Stimulated activated CD8-positive, alpha-beta memory T cell treated with anti-CD3 and anti-CD28 coated beads, Interleukin-7, amount 100 ng/mL, for 1 hour (primary cell): ENCODE measurements at places on chromosomes 1 and 21.

DNA sequence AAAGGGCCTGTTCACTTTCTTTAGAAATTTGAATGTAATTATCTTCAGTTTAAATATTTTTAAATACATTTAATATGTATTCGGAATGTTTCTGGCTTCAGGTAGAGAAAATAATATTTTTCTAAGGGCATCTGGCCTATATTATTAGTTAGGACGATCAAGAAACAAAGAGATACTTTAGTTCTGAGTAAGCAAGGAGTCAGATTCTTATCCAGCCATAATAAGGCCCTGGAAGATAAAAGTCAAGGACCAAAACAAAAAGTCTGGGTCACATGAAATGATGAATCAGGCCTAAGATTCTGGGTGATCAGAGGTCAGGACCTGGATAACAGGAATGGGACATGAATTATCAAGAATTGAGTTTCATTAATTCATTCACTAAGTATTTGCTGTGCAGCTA, 6.3 kb downstream of the PHC2 start:
- no peak for DNase-seq

- DNase-seq, result no peak
These were observed 9.2 kb downstream of the DMRTB1 start for GRCh38 chr1:53468374-53468773.

DNA sequence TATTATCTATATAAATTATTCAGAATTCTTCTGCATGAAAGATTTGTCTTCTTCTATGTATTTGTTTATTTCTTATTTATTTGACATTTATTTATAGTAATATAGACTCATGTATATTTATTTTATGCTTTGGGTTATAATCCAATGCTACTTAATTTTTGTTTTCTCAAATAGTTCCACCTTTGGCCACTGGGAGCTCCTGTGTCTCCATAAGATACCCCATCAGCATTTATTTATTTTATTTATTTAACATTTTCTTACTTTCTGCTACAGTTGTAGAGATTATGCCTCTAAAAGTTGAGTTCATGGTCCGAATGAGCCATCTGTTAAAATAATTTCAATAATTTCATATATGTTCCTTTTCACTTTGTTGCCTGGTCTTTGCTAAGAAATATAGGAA, 289.4 kb downstream of the ADGRL2 start:
- DNase-seq, result no peak

DNA sequence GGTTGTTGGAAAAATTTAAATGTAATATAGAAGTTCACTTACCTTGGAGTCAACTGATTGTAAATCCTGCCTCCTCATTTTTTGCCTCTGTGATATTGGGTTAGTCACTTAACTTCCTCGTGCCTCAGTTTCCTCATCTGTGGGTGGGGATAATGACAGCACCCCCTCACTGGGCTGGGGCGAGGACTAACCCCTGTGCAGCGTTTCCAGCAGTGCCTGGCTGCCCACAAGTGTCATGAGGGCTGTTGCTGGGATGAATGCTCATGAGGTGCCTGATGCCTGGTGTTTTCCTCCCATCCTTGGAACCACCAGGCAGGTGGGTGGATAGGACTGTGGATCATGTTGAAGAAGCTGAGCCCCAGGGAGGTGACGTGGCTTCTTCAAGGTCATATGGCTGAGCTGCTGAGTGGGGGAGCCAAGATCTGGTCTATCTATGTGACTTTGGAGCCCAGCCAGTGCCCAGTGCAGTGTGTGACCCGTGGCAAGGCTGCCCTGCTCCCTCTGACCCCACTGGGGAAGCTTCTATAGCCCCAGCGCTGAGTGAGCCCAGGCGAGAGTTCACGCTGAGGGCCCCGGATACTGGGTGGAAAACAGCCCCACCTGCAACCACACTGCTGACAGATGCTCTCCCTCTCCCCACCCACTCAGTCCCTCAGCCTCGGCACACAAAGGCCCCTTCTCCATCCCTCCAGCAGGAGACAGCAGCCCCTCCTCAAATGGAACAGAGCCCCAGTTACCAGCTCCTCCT, 446.0 kb downstream of the PTPRU start:
- DNase-seq, result no peak

DNA sequence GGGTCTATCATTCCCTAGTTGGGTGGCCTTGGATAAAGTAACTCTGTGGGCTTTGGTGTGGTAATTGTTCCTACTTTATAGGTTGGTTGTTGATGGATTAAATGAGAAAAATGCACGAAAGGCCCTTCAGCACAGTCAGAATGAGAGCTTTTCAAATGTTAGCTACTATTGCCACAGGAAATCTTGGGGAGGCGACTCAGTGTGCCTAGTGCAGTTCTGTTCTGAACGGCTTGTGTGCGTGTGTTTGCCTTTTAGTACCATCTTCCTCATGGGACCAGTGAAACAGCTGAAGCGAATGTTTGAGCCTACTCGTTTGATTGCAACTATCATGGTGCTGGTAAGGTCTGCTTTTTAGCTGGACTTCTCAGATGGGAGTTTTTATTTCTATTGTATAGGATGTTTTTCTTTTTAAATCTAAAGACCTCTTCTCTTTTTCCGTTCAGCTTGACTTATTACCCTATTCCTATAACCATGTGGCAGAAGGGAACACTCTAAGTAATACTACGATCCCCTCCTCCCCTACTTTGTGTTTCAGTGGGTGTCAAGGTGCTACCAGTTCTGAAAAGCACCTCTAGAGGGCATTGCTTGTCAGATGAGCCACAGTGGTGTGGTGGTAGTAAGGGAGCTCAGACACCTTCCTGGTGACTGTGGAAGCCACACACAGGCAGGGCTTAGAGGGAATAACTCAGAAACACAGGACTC, 9.2 kb downstream of the SFT2D2 start:
- no peak for DNase-seq

- no peak for DNase-seq
These were observed 4.3 kb upstream of the LRP8 start for GRCh38 chr1:53332186-53332564.

- no peak for DNase-seq
These were observed 50.1 kb downstream of the ZNF281 start for GRCh38 chr1:200359610-200360163.

GRCh38 chr1:210299501-210299900, 29.2 kb upstream of the HHAT start:
- no peak for DNase-seq

GRCh38 chr21:31830701-31831100, 42.1 kb upstream of the HUNK start:
- DNase-seq, result no peak

- DNase-seq, result no peak
These were observed 30.3 kb upstream of the DMBX1 start for GRCh38 chr1:46459315-46459714.

- no peak for DNase-seq
These were observed 131.9 kb upstream of the NFIA start for GRCh38 chr1:60950224-60951063.

DNA sequence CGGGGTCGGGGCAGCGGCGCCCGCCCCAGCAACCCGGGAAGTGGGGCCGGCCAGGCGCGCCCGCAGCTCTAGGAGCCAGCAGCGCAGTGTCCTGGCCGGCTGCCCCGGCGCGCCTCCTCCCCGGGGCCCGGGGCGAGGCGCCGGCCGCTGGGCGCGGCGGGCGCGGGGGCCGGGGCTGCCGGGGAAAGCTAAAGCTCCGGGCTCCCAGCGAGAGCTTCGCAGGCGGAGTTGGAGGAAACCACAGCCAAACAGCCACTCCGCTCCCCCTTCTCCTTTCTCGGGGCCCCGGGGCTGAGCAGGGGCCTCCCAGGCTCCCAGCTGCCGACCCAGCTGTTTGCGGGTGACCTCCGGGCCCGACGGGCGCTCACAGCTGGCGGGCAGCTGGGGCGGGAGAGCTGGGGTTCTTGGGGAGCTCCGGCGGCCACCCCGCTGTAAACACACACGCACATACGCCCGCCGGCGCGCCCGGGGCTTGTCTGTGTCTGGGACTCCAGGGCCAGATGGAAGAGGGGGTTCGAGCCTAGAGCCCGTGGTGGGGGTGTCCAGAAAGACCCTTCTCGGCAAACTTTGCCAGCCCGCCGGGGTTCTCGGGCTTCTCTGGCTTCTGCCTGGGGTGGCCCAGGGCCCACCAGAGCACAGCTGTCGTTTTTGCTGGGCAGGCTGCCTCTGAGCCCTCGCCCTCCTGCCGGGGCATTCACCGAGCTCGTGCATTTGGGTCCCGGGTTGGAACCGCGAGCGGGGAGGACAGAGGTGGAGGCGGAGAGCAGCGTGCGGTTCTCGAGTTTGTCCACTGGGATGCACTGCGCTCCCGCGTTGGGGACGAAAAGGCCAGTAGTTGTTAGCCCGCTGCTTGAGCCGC, 1.5 kb downstream of the AJAP1 start:
- no peak for DNase-seq

- no peak for DNase-seq
These were observed 146.7 kb upstream of the COL6A1 start for GRCh38 chr21:45834821-45835293.

DNA sequence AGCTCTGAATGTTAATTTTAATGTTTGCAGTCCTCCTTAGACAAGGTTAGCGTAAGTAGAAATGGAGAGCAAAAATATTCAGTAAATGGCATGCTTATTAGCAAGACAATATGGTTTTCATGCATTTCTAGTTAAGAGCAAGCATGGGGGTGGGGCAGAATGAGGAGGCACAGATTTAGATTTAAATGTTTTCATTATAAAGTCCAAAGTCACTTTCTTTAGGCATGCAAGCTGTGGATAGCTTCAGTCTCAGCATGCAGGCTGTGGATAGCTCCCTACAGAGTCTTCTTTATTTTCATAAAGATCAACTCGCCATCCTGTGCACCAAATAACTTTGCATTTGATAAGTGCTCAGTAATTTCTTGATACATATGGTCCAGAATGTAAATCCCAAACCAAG, 1294.5 kb upstream of the ADGRL2 start:
- no peak for DNase-seq

DNA sequence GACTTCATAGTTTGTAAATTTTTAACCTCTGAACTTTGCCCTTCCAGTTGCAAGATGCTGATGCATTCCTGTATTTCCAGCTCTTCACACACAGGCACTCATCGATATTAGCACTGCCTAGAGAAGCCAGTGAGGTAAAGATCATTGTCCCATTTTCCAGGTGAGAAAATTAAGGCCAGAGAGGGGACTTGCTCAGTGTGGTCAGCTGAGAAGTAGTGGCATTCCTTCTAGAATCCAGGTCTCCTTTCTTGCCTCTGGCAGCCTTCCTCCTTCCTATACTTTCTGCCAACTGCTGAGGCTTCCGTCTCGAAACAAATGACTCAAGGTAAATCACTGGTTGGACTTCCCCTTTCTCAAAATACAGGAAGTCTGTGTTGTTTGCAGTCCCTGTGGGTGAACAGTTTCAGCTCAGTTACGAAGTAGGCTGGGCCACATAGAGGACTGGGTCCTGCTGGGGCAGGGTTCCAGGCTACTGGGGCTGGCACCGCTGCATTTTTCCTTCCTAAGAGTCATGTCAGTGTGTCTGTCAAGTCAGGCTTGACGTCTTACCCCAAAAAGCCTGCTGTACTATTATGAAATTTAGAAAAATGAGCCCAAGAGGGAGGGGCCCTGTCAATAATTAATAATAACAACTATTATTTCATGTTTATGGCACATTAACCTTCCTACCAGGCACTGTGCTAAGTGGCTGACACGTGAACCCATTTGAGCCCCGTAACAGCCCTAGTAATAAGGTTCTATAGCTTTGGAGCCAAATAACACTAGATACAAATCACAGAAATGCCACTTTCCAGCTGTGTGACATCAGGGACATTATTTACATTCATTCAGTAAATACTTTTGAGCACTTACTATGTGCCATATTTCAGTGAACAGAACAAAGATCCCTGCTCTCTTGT, 16.6 kb upstream of the RNF19B start:
- no peak for DNase-seq

DNA sequence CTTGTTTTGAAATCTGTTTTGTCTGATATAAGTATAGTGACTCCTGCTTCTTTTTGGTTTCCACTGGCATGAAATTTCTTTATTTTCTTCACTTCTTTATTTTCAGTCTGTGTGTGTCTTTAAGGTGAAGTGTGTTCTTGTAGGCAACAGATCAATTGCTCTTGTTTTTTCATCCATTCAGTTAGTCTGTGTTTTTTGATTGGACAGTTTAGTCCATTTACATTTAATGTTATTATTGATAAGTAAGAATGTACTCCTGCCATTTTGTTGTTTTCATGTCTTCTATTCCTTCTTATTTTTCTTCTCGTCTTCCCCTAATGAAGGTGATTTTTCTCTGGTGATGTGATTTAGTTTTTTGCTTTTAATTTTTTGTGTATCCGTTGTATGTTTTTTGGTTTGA, 487.7 kb upstream of the PBX1 start:
- no peak for DNase-seq

DNA sequence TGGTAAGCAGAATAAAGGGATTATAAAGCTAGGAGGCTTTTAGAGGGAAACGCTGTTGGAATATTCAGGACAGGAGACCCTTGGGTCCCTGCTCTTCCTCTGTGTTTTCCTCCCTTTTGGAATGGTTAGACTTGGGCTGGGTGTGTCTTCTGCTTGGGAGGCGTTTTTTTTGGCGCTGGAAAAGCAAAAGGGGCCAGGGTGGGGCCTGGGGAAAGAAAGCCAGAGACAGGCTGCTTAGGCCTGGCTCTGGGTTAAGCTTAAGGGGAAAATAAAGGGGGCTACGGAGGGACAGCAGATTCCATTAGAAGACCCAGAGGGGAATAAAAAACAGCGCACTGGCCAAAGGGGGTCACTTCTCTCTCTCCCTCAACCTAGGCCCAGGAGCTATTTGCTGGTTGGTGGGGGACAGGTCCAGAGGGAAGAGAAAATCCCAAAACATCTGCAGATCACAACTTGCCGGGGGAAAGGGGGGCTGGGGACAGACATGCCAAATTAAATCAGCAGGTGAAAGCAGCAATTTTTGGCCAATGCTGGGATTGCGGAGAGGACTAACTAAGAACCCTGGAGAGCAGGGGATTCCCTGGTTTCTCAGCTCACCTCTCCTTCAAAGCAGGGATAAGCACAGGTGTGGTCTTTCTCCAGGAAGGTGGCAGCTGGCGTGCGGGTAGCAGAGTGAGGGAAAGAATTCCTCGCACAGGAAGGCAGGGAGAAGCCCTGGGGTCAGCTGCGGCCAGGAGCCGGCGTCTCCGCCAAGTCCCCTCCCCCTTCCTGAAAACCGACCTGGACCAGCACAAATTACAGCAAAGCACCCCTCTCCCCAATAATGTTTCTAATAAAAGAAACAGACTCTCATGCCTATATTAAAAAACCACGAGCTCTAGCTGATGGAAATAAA, 82.2 kb upstream of the AK4 start:
- no peak for DNase-seq

GRCh38 chr1:48671578-48671977, 105.1 kb downstream of the BEND5 start:
- no peak for DNase-seq

GRCh38 chr1:12342401-12343003, 112.7 kb downstream of the VPS13D start:
- no peak for DNase-seq

- no peak for DNase-seq
These were observed 47.5 kb upstream of the FOXO6 start for GRCh38 chr1:41313661-41314131.

GRCh38 chr1:99723251-99723650, 43.2 kb downstream of the FRRS1 start:
- no peak for DNase-seq
